ENCODE measurements at places on chromosomes 3 and 15. TPM values are rescaled to one million over a fixed set of nuclear protein-coding genes. Genes with fewer than 3 reads are reported as not detected.

The IL16 gene
- 4.9 TPM for polyA plus RNA-seq

The MUSTN1 gene
- polyA plus RNA-seq = 0.38 TPM

The DPH3 gene
- 26.3 TPM for polyA plus RNA-seq

The CCK gene
- polyA plus RNA-seq = not detected

The SIAH2 gene
- polyA plus RNA-seq = 16.7 TPM

GRCh38 chr3:151434151-151434890 lies 26.5 kb downstream of the IGSF10 start:
- no peak for DNase-seq

- no peak for DNase-seq
These were observed 137.8 kb upstream of the ADAMTS9 start for GRCh38 chr3:64825404-64826120.

DNA sequence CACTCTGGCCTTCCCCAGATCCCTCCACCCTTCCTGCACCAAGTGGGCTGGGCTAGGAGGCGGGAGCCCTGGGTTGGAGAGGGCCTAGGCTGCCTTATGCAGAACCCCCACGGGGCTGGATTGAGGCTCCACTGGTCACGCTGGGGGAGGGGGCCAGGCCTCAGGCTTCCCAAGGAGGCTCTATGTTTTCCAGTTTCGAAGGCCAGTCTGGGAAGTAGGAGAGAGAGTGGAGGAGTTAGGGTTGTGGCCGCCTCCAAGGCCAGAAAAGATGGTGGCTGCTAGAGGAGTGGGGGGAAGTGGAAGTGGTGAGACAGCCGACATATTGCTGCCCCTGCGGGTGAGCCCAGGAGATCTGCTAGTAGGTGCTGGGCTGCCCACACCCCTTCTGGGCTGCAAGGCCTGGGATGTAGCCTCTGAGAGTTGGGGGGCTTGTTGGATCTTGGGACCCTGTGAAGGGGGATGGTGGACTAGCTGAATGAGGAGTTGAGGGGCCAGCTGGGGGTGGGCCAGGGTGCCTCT lies 1.2 kb downstream of the GNAI2 start:
- DNase-seq = no peak

GRCh38 chr3:78183906-78184599 lies 1144.2 kb downstream of the ROBO2 start:
- DNase-seq = no peak

DNA sequence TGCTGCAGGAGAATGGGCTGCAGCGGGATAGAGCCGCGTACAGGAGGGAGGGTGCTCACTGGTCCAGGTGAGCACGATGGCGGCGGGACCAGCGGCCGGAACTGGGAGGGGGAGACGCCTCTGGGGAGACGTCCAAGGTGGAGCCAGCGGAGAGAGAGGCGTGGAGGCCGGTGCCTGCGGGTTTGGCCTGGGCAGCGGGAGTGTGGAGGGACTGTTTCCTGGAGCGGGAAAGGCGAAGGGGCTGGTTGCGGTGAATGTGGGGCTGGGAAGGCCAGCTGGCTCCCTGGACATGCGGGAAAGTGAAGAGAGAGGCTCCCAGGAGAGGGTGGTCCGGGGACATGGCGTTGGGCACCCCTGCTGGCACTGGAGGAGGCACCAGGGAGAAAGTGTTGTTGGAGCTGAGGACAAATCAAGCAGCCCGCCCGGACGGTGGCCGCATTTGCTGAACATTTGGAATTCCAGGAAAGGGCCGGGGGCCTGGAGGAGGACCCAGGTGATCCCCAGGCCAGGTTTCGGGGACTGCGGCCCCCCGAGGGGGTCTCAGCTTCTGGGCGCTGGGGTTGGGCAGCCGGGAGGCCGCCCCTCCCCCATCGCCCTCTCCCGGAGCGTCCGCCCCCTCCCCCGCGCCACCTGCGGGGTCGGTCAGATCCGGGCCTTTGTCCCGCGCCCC lies 34.3 kb downstream of the DNAJB8 start:
- no peak for DNase-seq

- no peak for DNase-seq
These were observed 563.1 kb downstream of the GRM7 start for GRCh38 chr3:7423995-7424394.

DNA sequence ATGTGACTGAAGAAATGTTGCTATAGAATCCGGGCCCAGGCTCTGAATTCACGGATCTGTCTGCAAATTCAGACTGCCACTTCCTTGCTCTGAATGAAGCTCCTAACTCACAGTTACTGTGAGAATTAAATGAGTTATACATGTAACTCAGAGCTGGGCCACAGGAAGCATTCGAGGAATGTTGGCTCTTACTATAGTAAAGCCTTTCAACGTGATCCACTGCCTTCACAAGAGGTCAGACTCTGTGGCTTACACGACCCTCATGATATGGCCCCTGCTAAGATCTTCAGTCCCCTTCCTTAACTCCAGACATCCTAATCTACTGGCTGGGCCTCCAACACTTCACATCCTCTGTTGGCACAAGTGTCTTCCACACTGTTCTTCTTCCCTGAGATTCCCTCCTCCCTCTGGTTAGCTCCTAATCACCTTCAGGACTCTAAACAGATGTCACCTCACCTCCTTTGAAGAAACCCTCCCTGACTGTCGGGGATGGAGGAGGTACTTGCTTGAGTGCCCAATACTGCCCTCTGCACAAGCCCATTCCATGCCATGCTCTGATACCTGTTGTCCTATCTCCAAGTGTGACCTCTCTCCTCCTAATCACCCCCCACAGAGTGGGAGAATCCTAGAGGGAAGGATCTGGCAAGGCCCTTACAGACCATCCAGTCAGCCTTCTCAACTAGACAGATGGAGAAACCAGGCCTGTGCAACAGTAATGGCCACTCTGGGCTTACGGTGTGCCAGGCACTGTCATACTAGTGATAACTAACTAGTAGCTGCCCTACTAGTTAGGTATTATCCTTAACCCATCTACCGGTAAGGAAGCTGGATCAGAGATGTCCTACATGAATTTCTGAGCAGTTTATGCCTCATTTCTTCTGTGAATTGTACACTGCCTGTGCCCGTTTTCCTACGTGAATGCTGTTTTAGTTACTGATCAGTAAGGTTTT lies 1.3 kb downstream of the ACTR8 start:
- no peak for DNase-seq

GRCh38 chr15:59524331-59524731 lies 86.3 kb downstream of the FAM81A start:
- DNase-seq = peak; percentile 21

DNA sequence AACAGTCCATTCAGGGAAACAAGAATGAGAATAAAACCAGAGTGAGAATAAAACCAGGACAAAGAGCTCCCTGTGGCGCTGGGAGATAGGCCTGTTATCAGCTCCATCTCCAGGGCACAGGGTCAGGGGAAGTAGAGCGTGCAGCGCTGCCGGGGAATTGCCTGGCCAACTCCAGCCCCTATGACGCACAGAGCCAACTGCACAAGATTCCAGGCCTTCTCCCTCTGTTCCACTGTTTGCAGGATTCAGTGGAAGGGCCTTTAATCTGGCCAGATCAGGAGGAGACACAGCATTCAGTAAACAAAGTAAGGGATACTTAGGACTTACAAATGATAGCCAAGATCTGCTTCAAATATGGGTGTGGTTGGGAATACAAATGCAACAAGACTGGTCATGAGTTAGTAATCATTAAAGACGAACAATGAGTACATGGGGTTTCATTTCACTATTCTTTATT lies 49.4 kb downstream of the ITGB5 start:
- no peak for DNase-seq

GRCh38 chr3:165800970-165801369 lies 36.3 kb downstream of the BCHE start:
- DNase-seq = peak; percentile 11

DNA sequence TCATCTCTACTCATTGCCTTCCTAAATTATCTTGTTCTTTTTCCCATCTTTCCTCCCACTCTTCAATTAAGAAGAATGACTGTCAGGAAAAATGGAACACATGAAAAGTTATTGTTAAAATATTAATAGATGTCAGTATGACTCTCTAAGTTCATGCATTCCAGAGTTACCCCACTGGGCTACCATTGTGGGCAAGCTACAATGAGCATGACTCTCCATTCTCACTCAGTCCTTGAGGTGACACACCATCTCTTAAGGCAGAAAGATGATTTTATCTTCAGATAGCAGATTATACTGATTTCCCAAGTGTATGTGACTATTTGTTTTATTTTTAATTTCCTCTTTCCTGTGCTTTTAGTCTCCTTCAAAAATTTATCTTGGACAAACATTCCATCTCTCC lies 144.3 kb downstream of the ALCAM start:
- no peak for DNase-seq

Measured in left kidney (tissue), 8 donors.